ENCODE measurements at places on chromosomes 7 and 10.

DNA sequence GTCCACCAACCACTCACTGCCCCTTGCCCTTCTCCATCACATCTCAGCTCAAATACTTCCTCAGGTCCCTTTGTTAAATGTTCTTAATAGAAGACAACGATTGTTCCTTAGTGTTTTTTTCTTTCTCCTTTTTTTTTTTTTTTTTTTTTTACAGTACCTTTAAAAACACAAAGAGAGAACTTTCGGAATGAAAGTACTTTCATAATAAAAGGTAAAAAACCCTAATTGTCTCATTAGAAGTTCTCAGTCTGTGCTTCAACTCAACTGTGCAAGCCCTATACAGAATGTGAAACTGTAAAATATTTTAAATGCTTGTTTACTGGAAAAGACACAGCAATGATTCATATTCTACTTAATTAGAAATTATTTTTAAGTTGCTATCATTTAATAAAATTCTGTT, 29.4 kb downstream of the TSPAN12 start:
- no peak for DNase-seq

DNA sequence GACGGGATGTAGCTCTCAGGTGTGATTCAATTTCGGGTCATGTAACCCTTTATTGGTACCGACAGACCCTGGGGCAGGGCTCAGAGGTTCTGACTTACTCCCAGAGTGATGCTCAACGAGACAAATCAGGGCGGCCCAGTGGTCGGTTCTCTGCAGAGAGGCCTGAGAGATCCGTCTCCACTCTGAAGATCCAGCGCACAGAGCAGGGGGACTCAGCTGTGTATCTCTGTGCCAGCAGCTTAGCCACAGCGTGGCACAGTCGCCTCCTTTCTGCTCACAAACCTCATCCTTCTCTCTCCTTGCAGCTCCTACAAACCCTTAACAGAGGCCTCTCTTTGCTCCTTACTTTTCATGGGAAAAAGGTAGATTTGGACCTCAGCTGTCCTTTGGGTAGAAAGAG, 197.5 kb upstream of the PRSS58 start:
- no peak for DNase-seq

DNA sequence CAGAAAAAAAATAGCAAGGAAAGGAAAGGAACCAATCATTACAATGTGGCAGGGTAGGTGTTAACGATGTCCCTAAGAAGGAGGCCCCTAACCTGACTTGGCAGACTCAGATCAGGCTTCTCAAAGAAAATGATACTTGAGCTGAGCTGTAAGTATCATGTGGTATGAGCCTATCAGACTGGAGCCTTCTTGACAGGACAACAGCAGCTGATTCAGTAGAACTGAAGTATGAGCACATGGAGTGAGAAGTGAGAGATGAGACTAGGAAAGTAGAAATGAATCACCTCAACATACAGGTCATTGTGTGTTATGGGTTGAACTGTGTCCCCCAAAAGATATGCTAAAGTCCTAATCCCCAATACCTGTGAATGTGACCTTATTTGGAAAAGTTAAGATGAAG, 66.3 kb downstream of the MTERF1 start:
- no peak for DNase-seq

GRCh38 chr10:122052701-122053100, 63.7 kb downstream of the TACC2 start:
- DNase-seq = no peak

DNA sequence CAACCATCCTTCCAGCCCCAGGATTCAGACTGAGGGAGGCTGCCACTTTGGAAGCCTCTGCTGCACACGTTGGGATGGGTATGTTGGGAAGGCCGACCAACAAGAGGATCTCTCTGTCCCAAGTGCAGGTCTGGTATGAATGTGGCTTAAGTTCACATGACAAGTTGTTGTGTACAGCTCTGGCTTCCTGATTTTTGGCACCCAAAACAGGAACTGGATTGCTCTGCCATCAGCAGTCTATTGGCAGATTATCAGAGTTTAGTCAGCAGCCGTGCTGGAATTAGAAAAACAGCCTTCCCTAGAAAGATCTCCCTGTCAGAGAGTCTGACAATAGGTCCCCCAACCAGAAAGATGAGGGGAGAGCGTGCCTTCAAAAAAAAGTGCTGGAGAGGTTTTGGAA, 66.9 kb downstream of the GOLGA7B start:
- no peak for DNase-seq

GRCh38 chr7:110105840-110106239, 985.1 kb upstream of the LRRN3 start:
- DNase-seq = no peak

- DNase-seq = no peak
Measured at GRCh38 chr10:110873951-110874350, 2.2 kb downstream of the PDCD4 start.

- DNase-seq = no peak
Measured at GRCh38 chr7:73730485-73730884, 8.1 kb downstream of the ABHD11 start.

DNA sequence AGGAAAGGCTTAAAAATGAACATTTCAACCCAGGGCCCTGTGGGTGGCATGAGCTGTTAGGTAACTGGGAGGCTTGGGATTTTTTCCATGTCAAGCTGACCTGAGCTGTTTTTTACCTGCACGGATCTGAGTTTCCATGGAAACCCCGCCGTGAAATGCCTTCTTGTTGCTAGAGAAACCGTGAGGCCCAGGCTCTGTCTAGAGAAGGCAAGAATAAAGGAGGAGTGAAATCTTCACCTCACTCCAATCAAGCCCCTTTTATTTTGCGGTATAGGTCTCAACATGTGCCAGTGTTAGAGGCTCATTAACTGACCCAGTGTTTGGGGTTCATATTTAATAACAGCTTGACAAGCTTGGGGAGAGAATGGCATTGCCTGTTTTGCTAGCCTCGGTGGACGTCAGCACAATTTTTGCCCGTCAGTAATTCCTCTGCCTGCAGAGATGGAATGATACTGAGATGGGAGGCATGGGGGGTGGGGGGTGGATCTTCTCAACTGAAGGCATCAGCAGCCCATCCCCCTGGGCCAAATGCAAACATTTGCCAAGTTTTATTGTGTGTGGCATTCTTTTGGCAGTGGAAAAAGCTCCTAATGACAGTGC, 48.9 kb upstream of the PDCD4 start:
- DNase-seq = peak; percentile 53

DNA sequence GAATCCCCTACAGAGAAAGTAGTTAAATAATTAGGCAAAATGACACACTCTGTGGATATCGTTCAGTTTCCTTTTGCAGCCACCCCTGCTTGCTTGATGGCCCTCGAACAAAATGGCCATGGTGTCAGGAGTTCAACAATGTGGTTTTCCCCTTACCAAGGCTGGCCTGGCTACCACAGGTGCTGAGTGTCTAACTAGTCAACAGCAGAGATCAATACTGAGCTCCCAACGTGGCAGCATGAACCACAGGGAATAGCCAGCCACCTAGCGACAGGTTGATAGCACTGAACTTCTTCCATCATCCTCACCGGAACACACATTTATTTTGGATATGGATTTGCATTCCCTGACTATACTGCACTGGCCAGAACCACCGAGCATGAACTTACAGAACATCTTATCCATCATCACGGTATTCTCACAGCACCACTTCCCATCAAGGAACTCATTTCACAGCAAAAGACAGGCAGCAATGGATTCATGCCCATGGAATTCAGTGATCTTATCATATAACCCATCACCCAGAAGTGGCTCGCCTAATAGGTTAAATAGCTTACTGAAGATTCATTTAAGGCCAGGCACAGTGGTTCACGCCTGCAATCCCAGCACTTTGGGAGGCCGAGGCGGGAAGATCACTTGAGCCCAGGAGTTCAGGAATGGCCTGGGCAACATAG, 6.3 kb downstream of the C10orf67 start:
- no peak for DNase-seq

- DNase-seq = no peak
Measured at GRCh38 chr10:51920672-51921071, 221.3 kb upstream of the CSTF2T start.

DNA sequence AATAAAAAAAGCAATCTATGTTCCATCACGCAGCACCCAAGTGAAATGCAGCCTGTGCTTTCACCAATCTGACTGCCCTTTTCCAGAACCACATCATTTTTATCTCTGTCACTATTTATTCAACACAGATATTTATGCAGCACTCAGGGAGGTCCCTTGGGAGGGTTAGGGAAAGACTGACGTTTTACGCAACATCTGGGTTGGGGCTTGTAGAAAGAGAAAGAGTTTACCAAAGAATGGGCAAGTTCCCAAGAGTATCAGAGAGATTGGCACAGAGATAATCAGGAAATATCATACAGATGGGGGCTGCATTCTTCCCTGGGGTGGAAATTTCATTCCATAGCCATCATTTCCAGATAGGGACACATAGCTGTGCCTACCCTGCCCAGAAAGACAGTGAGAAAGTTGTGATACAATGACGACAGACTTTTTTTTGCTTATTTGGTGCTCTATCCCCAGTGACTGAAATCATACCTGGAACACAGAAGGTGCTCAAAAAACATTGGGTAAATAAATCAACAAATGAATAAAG, 474.2 kb downstream of the CALN1 start:
- DNase-seq = no peak

- no peak for DNase-seq
Measured at GRCh38 chr10:115982526-115982925, 290.5 kb downstream of the GFRA1 start.

GRCh38 chr10:59376846-59377245, 14.5 kb upstream of the FAM13C start:
- no peak for DNase-seq

DNA sequence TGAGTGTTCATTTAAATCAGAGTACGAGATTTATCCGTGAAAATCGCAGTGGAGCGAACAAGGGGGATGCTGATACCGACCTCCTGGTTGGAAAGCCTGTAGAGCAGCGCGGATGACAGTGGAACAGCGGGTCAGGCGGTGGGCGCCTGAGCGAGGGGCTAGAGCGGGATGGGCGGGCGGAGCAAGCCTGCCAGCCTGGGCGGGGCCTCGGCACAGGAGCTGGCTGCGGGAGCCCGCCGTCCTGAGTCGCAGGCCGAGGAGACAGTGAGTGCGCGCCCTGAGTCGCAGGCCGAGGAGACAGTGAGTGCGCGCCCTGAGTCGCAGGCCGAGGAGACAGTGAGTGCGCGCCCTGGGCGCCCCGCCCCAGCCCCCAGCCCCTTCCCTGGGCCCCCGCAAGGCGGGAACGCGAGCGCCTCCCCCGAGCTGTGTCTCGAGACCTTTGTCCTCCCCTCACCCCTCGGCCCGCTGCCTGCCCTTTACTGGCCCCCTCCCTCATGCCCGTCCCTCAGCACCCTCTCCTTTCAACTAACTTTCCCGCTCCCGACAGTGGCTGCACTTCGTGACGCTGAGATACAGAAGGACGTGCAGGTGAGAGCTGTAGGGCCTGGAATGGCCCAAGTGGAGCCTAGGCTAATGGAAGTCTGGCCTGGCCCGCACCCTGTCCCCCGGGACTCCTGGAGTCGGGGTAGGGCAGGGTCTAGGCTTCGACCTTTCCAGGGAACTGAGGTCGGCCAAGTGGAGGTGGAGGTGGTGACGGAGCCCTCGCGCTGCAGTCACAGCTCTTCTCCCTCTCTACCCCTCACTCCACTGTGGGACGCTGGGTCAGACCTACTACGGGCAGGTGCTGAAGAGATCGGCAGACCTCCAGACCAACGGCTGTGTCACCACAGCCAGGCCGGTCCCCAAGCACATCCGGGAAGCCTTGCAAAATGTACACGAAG, at the start of gene AS3MT:
AS3MT (plus strand) TSS at position 213 of the 941 bp plus-strand sequence; CDS start at position 336, 123 bp downstream.
- peak; percentile 38 for DNase-seq

DNA sequence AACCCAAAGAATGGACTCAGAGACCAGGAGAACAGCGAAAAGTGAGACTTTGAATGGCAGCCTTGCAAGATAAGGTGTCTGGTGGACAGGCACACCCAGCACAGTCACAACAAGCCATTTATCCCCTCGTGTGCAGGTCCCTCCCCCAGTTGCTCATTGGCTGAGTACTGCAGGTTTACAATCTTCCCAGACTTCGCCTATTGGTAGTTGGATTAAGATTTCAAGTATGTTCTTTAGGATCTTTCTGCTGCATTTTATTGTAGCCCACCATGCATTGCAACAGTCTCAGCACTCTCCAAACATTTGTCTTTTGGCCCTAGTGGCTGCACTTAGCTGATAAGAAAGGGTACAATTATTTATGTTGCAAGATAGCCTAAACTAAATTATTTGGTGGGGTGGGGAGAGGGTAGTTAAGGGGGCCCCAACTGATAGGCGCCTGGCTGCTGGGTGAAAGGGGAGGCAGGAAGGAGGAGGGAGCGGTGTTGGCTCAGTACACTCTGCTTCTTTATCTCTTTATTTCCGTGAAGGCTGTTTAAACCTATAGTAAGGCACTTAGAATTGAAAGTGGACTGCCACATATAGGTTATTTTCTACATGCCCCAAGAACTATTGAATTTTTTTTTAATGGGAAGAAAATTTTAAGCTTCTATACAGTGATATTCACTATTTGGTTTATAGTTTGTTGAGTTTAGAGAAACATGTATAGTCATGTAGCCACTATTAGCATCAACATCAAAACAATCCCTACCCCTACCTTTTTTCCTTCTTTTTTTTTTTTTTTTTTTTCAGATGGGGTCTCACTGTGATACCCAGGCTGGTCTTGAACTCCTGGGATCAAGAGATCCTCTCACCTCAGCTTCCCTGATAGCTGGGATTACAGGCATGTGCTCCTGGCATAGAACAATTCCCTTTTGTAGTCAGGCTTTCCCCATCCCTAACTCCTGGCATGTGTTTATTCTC, 54.2 kb downstream of the GUSB start:
- peak; percentile 93 for DNase-seq

GRCh38 chr7:157490465-157490912, 153.7 kb downstream of the DNAJB6 start:
- no peak for DNase-seq

DNA sequence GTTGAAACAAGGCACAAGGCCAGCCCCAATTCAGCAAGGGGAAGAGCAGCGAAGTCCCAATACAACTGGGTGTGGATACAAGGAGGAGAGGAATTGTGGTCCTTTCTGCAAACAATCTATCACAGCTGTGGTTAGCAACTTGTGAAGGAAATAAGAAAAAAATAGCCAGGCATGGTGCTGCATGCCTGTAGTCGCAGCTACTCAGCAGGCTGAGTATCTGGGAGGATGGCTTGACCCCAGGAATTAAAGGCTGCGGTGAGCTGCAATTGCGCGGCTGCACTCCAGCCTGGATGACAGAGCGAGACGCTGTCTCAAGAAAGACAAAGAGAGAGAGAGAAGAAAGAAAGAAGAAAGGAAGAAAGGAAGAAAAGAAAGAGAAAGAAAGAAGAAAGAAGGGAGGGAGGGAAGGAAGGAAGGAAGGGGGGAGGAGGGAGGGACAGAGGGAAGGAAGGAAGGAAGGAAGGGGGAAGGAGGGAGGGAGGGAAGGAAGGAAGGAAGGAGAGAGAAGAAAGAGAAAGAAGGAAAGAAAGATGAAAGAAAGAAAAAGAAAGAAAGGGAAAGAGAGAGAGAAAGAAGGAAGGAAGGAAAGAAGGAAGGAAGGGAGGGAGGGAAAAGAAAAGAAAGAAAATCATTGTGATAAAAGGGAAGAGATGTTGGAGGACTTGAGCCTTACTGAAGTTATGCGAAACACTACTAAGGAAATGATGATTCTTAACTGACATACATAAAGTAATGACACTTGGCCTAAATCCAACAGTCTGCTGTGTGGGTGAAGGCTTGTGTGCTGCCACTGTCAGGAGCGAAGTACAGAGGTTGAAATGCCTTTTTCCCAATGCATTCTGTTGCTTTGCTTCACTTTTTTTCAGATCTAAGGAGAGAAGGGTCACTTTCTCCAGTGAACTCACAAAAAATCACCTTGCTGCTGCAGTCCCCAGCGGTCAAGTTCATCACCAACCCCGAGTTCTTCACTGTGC, 117.0 kb upstream of the STK17A start:
- peak; percentile 75 for DNase-seq

- no peak for DNase-seq
Measured at GRCh38 chr10:97529685-97530465, 31.2 kb downstream of the UBTD1 start.

- no peak for DNase-seq
Measured at GRCh38 chr10:125201791-125202622, 41.6 kb upstream of the CTBP2 start.

All from large intestine (tissue), 12 donors.